ENCODE measurements at places on chromosomes 7 and 10. TPM values are rescaled to one million over a fixed set of nuclear protein-coding genes. Genes with fewer than 3 reads are reported as not detected.

Gene DOCK4
- total RNA-seq, result 229 TPM

Gene CUZD1
- 0.91 TPM for total RNA-seq

Gene TPST1
- total RNA-seq, result 37.7 TPM

Gene ADRA2A
- not detected for total RNA-seq

Gene AGMO
- total RNA-seq, result 8.2 TPM

Gene AKR1D1
- total RNA-seq, result not detected

Gene PNLIP
- total RNA-seq, result not detected

Gene UNCX
- total RNA-seq, result not detected
